Erythroblast (primary cell): ENCODE measurements at places on chromosomes 1 and 21.

GRCh38 chr1:159428536-159428935 is 3.5 kb upstream of the OR10J4 start:
- no peak for DNase-seq

DNA sequence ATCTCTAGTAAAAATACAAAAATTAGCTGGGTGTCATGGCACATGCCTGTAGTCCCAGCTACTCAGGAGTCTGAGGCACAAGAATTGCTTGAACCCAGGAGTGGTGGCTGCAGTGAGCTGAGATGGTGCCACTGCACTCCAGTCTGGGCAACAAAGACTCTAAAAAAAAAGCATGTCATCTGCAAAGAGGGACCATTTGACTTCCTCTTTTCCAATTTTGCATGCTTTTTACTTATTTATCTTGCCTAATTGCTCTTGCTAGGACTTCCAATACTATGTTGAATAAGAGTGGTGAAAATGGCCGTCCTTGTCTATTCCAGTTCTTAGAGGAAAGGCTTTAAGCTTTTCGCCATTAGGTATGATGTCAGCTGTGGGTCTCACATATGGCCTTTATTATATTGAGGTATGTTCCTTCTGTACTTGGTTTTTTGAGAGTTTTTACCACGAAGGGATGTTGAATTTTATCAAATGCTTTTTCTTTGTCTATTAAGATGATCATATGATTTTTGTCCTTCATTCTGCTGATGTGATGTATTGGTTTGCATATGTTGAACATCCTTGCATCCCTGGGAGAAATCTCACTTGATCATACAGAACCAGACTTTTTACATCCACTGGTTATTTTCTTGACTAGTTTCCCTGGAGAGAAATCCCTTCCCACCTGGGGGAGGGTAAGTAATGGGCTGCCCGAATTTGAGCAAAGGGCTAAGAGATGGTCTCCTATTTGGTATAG is 17.0 kb upstream of the RAP1GAP start:
- peak; percentile 55 for DNase-seq

DNA sequence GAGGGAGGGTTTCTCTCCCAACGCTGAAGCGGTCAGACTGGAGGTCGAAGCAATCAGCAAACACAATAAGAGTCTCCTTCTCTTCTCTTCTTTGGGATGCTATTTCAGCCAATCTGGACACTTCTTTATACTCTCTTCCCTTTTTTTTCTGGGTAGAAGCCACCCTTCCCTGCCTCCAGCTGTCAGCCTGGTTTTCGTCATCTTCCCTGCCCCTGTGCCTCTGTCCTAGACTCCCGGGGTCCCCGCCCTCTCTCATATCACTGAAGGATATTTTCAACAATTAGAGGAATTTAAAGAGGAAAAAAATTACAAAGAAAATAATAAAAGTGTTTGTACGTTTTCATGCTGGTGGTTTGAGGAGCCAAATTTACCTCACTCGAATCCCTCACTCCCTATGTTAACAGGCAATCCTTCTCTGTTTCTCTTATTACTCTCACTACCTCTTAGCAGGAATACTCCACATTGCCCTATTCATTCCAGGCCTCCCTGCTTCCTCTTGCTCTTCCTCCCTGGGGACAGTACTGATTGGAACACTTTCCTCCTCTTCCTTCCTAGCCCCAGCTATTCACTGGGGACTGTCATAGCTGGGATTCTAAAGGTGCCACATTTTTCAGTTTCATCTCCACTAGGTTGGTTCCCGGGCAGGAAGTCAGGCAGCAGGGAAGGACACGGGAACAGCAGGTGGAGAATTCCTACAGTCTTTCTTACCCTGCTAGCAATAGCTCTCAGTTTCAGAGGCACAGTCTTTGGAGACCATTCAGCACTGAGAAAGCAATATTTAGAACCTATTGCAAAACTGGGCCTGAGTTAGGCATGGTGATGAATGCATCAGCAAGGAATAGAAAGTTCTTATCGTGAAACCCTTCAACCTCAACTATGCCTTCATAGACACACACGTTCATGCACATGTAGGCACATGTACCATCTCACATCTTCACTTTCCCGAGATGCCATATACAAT is 288.0 kb downstream of the PBX1 start:
- DNase-seq, result no peak

DNA sequence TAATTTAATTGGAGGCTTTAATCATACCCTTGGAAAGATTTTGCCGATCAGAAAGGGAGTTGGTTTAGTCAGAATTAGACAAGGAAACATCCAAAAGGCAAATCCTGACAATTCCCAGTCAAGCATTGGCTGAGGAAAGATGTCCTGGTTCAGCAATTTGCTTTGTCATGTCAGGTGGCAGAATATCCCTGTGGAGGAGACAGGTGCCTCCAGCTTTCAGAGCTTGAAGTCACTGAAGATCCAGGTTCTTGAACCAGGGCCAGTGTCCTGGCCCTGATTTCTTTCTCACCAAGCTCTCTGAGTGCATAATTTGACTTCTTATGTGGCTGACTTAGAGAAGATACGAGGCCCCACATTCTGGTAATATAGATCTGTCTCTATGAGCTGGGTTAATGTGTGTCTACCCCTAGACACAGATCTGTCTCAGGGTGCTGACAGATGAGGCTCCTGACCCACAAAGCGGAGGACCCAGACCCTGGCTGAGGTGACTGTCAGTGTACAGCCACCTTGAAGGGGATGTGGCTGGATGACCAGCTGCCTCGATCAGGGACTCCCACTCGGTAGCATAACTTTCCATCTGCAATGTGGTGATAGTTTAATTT is 118.9 kb downstream of the HHAT start:
- no peak for DNase-seq

GRCh38 chr1:44792736-44793502 is 4.9 kb upstream of the BEST4 start:
- no peak for DNase-seq

- DNase-seq, result no peak
Observed at GRCh38 chr1:214861615-214862014, 220.9 kb upstream of the KCNK2 start.

- no peak for DNase-seq
Observed at GRCh38 chr1:212677573-212677972, 22.1 kb downstream of the BATF3 start.

DNA sequence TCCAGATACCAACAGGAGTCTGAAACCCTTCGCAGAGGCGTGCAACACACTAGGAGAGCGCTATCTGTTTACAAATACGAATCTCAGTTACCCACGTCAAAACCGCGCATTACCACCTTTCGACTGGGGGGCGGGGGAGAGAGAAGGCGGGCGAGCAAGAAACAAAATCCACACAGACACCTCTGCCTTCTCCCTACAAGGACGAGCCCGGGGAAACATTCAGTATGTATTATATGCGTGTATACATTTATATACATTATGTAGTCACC is 722 bp downstream of the TUT4 start:
- peak; percentile 76 for DNase-seq

DNA sequence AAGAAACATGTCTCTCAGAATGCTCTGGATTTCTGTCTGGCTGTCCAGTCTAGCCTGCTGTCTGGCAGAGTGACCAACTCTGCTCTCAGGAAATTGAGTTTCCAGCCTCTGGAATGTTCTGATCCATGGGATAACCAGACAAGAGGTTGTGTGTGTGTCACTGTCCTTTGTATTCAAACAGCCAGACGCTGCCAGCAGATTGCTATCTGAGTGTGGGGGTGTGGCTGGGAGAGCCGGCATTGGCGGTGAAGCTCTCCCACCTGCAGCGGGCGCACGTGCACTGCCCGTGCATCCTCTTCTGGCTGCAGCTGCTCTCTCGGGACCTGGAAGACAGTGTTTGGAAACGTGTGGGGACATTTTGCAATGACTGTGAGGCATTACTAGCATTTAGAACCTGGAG is 26.1 kb downstream of the PKP1 start:
- peak; percentile 42 for DNase-seq

- DNase-seq, result peak; percentile 15
Observed at GRCh38 chr1:109252893-109253802, 3.8 kb downstream of the CELSR2 start.

DNA sequence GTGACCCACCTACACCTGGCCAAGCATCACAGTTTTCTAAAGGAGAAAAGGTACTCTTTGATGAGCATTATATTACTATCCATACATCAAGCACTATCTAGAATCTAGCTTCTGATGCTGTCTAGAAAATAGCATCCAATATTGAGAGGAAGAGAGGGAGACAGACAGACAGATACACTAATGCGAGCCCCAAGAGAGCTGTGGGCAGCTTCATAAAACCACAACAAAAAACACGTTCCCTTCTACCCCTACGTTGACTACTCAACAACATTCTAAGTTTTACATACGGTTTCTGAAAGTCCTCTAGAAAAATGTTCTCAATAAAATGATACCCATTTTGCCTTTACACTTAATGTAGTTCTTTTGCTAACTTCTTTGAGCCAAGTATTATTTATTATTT is 221.8 kb downstream of the SLC45A1 start:
- DNase-seq, result no peak

GRCh38 chr1:54493608-54494007 is 54.4 kb upstream of the ACOT11 start:
- no peak for DNase-seq

DNA sequence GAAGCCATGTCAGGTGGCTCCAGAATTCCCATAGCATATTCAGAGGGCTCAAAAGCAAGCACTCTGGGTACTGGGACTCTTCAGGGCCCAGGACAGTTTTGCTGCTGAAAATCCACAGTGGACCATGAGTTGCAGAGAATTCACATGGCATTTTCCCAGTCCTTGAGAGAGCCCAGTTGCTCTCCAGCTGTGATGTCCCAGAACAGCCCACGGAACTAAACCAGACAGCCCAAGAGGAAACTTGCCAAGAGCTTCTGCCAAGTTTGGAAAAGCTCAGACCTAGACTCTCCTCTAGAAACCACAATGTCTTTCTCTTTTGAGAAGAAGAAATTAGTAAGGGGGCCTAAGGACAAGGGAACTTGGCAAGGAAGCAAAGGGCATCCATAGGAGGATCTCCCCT is 69.4 kb downstream of the RGS2 start:
- DNase-seq, result no peak

DNA sequence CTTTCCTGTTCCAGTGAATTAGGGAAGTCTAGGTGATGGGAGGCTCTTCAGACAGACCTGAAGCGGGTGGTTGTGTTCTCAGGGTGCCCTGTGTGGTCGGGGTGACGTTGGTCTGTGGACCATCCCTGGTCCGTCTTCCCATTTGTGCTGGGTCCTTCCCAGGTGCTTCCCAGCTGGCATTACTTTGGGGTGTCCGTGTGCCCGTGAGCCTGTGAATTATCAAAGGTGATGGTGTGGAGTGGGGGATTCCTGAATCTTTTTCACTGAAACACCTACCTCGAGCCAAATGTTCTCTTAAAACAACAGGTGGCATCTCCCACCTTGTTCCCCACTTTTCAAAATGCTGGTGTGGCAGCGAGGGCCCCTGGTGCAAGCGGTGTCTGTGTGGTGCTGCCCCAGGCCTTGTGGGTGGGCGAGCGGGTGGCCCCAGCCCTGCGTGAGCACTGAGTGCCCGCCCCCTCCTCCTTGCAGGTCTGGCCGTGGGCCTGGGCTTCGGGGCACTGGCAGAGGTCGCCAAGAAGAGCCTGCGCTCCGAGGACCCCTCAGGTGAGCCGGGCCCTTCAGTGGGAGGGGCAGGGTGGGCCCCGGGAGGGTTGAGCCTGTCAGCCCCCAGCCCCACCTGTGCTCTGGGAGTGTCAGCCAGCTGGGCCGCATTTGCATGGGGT is 37.0 kb downstream of the COQ8A start:
- DNase-seq, result no peak

GRCh38 chr1:162391790-162392563 is 10.4 kb downstream of the C1orf226 start:
- peak; percentile 73 for DNase-seq

GRCh38 chr21:15729346-15729673 is 472 bp upstream of the USP25 start:
- DNase-seq, result no peak

- no peak for DNase-seq
Observed at GRCh38 chr21:46617267-46618051, 12.6 kb upstream of the S100B start.

- no peak for DNase-seq
Observed at GRCh38 chr1:93816970-93817678, 61.9 kb downstream of the DNTTIP2 start.

DNA sequence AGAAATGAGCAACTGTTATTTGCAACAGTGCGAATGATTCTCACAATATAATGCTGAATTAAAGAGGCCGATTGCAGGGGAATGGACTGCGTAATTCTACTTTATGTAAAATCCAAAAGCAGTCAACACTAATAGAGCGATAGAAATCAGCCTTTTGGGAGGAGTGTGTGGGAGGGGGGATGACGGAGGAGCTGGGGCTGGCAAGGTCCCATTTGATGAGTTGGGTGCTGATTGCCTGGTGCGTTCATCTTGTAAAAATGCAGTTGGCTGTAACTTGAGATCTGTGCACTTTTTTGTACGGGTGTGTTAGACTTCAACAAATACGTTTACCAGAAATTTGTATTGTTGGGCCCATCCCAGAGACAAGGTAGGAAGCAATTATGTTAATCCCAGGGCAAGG is 20.7 kb downstream of the TNFRSF8 start:
- DNase-seq, result no peak

- DNase-seq, result no peak
Observed at GRCh38 chr1:58158016-58158415, 388.5 kb downstream of the OMA1 start.

GRCh38 chr1:84672080-84672854 is 18.0 kb downstream of the SSX2IP start:
- no peak for DNase-seq

DNA sequence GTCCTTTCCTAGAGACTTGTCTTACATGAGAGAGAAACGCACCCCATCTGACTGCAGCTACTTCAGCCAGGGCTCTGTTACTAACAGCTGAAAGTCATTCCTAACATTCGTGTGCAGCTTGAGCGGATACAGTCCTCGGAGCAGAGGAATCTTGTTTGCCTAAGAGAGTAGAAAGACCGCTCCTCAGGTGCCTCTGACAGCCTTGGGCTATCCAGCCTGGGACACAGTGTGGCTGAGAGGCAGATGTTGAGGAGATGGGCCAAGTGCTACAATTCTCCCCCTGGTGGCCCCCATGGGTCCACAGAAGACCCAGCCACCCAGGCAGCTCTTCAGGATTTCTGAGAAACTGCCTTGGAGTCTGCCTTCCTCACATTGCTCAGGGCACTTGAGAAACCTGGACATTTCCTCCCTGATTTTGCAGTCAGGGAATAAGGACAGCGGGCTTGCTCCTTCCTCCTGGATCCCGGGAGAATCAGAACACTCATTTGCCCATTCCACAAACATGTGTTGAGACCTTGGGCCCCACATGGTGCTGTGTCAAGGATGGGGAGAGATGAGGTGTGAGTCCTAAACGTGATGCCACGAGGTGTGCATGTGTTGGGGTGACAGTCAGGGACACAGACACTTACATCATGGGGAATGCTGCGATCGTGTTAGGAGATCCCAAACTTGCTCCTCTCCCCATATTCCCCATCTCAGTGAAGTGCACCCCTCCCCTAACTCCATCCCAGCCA is 13.1 kb downstream of the TRIM62 start:
- DNase-seq, result no peak
